Posterior vena cava (tissue), 2 donors: ENCODE measurements at places on chromosomes 16 and 17. TPM values are rescaled to one million over a fixed set of nuclear protein-coding genes. Genes with fewer than 3 reads are reported as not detected.

- DNase-seq: no peak
These were observed 427.1 kb downstream of the GRIN2A start for GRCh38 chr16:9755081-9755480.

DNA sequence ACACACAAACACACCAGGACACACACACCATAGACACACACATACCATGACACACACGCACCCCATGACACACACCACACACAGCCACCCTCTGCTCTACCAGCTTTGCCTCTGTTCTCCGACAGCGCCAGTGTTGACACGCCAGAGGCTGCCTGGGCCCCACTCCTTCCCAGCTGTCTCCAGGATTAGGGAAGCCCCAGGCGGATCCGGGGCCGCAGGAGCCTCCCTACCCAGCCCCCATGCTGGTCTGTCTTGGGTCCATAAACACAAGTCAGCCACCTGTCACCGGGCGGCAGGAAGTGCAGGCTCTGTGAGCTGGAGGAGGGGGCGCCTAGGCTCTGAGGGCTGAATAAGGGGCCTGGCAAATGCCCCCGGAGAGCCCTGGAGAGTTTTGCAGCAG, 10.5 kb downstream of the TBC1D16 start:
- DNase-seq: no peak

- no peak for DNase-seq
These were observed 155.2 kb downstream of the RBFOX3 start for GRCh38 chr17:79455636-79456035.

- DNase-seq: no peak
These were observed 541 bp downstream of the RHBDF2 start for GRCh38 chr17:76500747-76501017.

GRCh38 chr17:1164935-1165556, 14.7 kb downstream of the ABR start:
- no peak for DNase-seq

- DNase-seq: no peak
These were observed 3.2 kb downstream of the ACTG1 start for GRCh38 chr17:81509207-81509971.

DNA sequence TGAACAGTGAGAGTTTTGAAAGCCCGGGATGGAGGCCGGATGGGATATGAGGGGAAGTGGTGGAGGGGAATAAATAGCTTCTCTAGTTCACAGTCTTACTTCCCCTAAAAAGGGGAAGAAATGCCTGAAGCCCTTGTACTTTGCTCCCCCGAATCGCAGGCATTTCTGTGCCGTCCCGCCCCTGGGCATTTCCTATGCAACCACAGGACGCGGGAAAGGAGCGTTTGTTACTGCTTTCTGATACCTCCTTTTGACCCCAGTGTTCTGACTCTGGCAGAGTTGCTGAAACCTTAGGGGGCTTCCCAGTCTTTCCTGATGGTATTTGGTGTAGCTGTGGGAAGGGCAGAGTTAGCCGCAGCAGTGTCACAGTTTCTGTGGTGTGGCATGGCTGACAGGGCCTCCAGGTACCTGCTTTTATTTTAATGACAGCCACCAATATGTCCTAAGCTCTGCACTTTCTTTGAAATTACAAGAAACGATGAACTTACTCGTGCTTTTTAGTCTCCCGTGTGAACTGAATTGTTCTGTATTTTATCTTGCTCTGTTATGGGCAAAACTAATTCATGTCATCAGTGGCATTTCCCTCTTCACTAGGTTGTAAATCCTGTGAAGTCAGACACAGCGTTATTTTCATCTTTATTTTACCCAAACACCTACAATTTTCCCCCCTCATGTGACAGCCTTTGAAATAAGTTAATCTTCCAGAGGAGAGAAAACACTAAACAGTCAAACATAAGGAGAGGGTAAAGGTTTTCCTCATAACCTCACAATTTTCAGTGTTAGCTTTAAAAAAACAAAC, 27.1 kb downstream of the USP10 start:
- DNase-seq: no peak

DNA sequence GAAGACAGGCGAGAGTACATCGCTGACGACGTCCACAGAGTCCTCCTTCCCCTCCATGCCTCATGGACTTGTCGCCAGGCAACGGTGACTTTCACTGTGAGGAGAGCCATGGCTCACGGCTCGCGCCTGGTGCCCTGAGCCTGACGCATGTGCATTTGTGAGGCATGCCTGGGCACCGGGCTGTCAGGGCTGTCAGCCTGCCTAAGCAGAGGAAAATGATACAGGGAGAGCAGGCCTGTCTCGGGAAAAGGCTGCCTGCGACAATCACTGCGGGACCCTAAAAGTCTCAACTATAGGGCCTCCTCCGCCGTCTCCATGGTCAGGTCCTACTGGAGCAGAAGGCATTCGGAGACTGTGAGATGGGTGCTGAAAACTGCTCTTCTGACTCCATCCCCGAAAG, 135.5 kb upstream of the WSB1 start:
- DNase-seq: peak; percentile 58

DNA sequence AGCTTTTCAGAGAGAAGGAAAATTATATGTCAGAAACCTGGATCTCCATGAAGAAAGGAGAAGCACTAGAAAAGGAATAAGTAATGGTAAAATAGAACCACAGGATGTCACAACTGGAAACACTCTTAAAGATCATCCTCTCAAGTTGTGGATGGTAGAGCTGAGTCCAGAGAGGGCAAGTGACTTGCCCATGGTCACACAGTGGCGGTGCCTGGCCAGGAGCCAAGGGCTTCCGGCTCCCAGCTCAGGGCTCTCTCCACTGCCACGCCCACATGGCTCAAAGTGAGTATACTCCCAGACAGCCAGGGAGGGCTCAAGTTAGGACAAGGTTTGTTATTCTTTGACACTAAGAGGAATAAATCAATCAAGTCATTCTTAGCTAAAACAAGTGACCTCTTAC, 159.8 kb downstream of the COPRS start:
- DNase-seq: no peak

- DNase-seq: no peak
These were observed 136.3 kb downstream of the NLK start for GRCh38 chr17:28178800-28179199.

- DNase-seq: no peak
These were observed 5.9 kb downstream of the COQ7 start for GRCh38 chr16:19073344-19073743.

DNA sequence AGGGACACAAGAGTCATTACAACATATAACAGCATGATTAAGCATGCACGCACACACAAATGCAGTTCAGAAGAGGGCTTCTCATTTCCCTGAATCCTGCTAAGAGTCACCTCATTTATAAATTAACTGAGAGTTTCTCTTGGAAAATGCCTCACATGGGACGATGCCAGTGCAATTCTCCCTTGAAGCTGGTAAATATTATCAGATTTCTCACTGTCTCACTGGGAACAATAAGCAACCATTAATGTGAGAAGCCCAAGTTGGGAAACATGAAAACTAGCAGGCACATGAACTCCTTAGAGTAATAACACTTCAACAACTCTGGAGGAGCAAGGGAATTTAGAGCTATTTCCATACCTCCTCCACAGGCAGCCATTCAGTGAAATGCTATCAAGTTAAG, 26.4 kb downstream of the SETD6 start:
- no peak for DNase-seq

- DNase-seq: no peak
These were observed 41.7 kb upstream of the MGAT5B start for GRCh38 chr17:76826330-76827068.

GRCh38 chr17:64063766-64064224, 43.4 kb upstream of the ICAM2 start:
- no peak for DNase-seq

GRCh38 chr17:30922235-30923030, 688 bp downstream of the ADAP2 start:
- peak; percentile 83 for DNase-seq

Gene NPIPB2
- 10.3 TPM for total RNA-seq

Gene TGFB1I1
- 239 TPM for total RNA-seq

Gene PRSS22
- not detected for total RNA-seq

Gene SEC14L5
- total RNA-seq: 0.86 TPM

Gene RAC3
- 1.3 TPM for total RNA-seq
